Fibroblast of skin of back (primary cell): ENCODE measurements at places on chromosomes 12 and 14.

- DNase-seq: peak; percentile 27
Observed at GRCh38 chr14:104898870-104899510, 25.7 kb upstream of the PLD4 start.

DNA sequence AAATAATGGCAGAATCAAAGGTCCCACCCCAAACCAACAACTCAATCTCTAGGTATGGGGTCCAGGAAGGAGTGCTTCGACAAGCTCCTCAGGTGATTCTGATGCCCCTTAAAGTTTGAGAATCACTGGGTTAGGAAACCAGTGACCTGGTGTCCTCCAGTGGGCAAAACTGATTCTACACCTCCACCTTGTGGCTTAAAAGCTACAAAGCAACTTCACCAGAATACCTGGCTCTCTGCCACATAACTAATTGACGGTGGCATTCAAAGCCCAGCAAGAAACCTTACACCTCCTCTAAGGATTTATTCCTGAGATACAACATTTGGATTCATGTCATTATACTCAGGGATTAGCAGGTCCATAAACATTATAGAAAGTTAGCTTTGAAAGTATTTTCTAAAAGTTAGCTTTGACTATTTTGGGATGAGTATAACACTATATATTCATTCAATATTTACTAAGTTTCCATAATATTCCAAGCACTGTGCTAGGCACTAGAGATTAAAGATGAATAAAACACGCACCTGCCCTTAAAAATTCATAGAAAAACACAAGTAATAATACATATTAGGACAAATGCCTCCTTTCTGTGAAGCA is 45.4 kb downstream of the DCAF5 start:
- peak; percentile 69 for DNase-seq

GRCh38 chr14:68736471-68736871 is 56.4 kb downstream of the ZFP36L1 start:
- DNase-seq: peak; percentile 14

GRCh38 chr14:22505697-22506377 is 83.2 kb downstream of the DAD1 start:
- DNase-seq: no peak

GRCh38 chr14:77067632-77068516 is 30.2 kb upstream of the CIPC start:
- DNase-seq: peak; percentile 41

- DNase-seq: peak; percentile 90
Observed at GRCh38 chr14:86574051-86574777, 1044.3 kb downstream of the FLRT2 start.

DNA sequence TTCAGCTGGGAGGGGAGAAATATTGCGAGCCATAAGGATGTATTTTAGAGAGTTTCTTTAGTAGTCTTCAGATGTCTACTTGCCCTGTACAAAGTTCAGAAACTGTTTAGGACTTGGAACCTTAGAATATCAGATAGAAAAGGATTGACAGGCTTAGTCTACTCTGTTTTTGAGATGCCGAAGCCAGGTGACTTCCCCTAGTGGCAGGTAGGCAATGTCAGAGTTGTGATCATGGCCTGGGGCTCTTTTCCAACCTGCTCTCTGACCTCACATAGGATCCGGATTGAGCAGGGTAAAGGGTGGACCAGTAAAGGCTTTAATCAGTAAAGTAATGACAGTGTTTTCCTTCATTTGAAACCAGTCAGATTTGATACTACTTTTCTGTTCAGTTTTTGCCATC is 59.6 kb downstream of the PRKCH start:
- no peak for DNase-seq

DNA sequence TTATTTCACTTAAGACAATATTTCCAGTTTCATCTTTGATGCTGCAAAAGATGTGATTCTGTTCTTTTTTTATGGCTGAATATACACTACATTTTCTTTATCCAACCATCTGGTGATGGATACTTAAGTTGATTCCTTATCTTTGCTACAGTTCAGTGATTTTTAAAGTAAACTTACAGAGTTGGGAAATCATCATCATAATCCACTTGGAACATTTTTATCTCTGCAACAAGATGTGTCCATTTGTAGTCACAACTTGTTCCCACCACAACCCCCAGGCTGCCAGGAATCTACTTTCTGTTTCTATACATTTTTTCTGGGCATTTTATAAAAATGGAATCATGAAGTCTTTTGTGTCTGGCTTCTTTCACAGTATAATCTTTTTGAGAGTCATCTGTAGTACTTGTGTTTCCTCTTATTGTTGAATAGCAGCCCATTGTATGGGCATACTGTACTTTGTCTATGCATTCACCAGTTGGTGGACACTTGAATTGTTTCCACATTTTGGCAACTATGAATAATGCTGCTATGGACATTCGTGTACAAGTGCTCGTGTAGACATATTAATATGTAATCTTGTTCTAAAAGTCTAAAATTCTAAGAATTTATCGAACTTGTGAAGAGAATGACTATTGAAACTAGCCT is 212.5 kb upstream of the DDHD1 start:
- peak; percentile 57 for DNase-seq

GRCh38 chr12:55828357-55828756 is 1.0 kb downstream of the DNAJC14 start:
- DNase-seq: no peak

- no peak for DNase-seq
Observed at GRCh38 chr12:22916815-22917214, 291.8 kb downstream of the ETNK1 start.

DNA sequence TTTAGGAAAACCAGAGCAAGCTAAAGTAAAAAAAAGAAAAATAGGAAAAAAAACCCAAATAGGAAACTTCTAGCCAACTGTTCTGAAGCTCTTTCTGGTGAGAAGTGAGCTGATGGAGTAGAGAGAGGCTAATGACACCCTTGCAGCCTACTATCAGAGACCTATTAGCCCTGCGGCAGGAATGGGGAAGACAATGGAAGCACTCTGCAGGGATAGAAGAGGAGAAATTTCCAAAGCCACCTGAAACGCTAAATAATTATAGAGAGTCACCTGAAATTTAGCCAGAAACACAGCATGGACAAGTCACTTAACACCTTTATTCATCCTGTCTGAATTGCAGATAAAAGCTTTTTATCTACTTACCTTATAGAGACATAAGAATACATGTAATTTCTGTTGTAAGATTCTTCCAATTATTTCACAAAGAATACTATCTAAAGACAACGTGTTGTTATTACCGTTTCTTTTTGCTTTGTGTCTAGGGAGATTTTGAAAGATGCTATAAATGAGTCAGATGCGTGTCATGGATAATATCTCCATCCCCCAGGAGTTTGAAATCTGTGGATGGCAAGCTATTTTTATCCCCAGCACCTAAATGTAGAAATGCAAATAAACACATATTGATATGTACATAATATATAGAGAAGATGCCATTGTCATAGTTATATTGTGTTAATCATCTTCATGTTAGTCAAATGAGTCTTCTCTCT is 138.6 kb downstream of the TPH2 start:
- no peak for DNase-seq

DNA sequence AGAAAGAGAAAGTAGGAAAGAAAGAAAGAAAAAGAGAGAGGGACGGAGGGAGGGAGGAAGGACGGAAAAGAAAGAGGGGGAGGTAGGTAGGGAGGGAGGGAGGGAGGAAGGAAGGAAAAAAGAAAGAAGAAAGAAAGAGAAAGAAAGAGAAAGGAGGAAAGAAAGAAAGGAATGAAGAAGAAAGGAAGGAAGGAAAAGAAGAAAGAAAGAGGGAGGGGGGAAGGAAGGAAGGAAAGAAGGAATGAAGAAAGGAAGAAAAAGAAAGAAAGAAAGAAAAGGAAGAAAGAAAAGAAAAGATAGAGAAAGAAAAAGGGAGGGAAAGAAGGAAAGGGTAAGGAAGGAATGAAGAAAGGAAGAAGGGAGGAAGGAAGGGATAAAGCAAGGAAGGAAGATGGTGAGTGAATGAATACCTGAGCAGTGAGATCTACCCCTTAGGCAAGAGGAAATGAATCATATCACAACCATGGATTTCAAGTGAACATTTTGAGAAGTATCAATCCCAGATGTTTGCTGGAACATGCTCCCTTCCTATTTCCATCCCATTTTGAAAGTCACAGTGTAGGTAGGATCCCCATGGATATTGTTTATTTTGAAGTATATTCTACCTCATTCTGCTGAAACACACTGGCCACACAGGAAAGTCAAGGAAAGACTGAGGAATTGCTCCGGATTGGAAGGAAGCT is 639.4 kb upstream of the TBX3 start:
- peak; percentile 75 for DNase-seq

- DNase-seq: no peak
Observed at GRCh38 chr12:131795690-131796410, 32.3 kb upstream of the MMP17 start.
